Transverse colon (tissue), 4 donors: ENCODE measurements at places on chromosomes 6 and 20. TPM values are rescaled to one million over a fixed set of nuclear protein-coding genes. Genes with fewer than 3 reads are reported as not detected.

GRCh38 chr6:109821428-109821827, 130.3 kb downstream of the FIG4 start:
- no peak overlapping the region for H3K4me3 ChIP-seq
- no peak overlapping the region for H3K27ac ChIP-seq
- DNase-seq: no peak
- no peaks in the 10 kb centered on the region for H3K4me1 ChIP-seq

DNA sequence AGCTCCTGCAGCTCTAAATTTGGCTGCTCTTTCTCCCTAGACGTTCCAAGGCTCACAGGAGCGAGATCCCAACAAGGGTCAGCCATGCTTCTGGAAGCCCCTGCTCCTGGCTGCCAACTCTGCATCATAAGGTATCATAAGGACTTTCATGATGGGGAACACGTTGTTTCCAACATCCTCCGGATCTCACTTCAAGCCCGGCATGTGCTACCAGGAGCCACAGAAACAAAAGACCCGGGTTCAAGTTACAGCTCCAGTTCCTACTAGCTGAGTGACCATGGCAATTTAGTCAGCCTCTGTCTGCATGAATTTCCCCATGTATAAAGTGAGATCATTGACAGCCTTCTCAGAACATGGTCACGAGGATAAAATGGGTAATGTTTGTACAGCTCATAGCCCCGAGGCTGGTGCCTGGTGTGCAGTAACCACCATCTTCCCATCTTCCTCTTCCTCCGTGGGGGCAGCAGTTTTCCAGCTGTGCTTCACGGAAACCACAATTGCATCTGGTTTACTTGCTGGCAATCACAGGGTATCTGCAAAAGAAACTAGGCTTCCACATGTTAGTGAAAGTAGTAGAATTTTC, 209.0 kb upstream of the ECI2 start:
- no peaks in the 10 kb centered on the region for H3K27me3 ChIP-seq
- no peaks in the 10 kb centered on the region for H3K36me3 ChIP-seq
- no peak overlapping the region for H3K4me3 ChIP-seq
- no peak overlapping the region for H3K27ac ChIP-seq
- DNase-seq: no peak

The TREML1 gene
- total RNA-seq: not detected

- no peak for DNase-seq
- no peak overlapping the region for H3K4me3 ChIP-seq
- H3K27me3 ChIP-seq: no peaks in the 10 kb centered on the region
- H3K27ac ChIP-seq: no peak overlapping the region
- no peaks in the 10 kb centered on the region for H3K36me3 ChIP-seq
Measured at GRCh38 chr20:8399947-8400346, 267.9 kb downstream of the PLCB1 start.

- no peak overlapping the region for H3K4me3 ChIP-seq
- no peak overlapping the region for H3K27ac ChIP-seq
- no peaks in the 10 kb centered on the region for H3K4me1 ChIP-seq
- no peaks in the 10 kb centered on the region for H3K27me3 ChIP-seq
- DNase-seq: no peak
Measured at GRCh38 chr6:54921891-54922290, 75.3 kb downstream of the FAM83B start.
